Coronary artery (tissue), 2 donors: ENCODE measurements at places on chromosomes 12 and 14.

- no peak for DNase-seq
Measured at GRCh38 chr12:42968426-42968825, 378.9 kb upstream of the PRICKLE1 start.

GRCh38 chr12:77003246-77003645 lies 62.1 kb downstream of the E2F7 start:
- no peak for DNase-seq

DNA sequence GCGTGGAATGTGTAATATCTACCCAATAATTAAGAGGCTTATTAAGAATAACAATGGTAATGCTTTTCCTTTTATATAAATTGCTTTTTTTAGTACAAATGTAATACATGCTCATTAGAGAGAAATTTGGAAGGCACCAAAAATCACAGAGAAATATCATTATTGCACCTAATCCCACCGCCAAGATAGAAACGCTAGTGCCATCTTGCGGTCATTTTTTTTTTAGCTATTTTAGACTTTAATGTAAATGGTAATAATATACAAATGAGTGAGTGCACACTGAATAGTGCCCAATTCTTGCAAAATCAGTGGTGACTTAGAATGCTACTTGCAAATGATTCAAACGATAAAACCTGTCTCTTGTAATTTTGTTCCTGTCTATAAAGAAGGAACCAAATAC lies 576.8 kb upstream of the TMEM132C start:
- no peak for DNase-seq

DNA sequence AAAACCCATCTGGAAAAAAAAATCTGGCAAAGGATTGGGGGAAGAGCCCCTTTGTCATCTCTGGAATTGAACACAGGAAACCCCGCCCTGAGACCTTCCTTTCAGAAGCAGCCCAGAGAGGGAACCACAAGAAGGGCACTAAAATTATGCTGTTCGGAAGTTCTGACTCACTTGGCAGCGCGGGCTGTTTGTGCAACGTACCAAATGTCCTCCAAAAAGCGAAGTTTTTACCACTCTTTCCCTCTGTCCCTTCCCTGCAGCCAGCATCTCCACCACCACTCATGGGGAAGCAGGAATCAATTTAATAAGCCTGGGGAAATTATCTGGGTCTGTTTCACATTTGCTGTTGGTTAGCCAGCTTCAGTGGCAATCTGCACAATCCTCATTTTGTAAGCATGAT lies 3.2 kb upstream of the SYNE3 start:
- peak; percentile 89 for DNase-seq

DNA sequence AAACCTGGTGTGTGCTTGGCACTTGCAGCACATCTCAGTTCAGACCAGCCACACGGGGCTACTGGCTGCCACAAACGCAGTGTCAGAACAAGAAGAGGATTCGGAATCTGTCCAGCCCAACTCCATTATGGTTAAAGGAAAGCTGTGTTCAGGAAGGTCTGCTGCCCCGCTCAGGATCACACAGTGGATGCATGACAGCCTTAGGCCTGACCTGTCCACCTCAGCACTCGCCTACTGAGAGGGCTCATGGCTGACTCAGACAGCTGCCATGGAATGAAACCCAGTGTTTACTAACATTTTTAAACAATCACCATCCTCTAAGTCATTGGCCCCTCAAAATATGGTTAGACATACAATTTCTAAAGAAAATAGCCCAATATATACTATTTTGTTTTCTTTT lies 5.6 kb upstream of the NIN start:
- DNase-seq: no peak

DNA sequence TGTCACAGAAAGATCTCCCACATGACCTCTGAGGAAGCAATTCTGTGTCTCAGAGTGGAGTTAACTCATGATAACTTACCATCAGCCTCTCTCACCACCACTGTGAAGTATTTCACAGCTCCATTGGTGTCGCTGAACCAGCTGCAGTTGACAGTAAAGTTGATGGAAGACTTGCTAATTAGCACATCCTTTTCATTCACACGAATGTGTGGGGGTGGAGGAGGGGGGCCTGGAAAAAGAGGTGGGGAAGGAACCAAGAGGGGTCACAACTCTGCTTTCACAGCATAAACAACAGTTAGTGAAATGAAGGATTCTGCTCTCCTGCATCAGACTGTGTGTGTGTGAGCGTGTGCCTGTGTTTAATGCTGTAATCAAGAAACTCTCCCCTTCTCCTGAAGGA lies 82.1 kb downstream of the PTPRB start:
- DNase-seq: no peak

DNA sequence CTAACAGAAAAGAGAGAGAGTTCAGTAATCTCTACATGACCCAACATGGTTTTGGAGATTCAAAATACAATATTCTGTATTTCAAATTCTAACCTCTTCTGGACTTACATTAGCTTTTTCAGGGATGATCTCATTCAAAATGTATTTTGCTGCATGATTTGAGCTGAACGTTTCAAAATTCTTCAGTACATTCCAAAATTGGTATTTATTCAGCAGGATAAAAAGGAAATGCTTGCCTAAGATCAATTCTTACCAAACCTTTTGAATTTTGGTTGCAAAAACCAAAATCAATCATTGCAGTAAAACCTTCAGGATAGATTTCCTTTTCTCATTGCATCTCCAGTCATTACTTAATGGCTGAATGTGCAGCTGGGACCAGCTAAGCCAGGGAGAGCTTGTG lies 1761.3 kb upstream of the SEL1L start:
- no peak for DNase-seq

- no peak for DNase-seq
Measured at GRCh38 chr12:127911291-127911690, 355.7 kb upstream of the TMEM132C start.

GRCh38 chr12:67531051-67531450 lies 117.5 kb upstream of the DYRK2 start:
- DNase-seq: no peak

GRCh38 chr12:112427760-112428159 lies 9.0 kb downstream of the PTPN11 start:
- DNase-seq: no peak

DNA sequence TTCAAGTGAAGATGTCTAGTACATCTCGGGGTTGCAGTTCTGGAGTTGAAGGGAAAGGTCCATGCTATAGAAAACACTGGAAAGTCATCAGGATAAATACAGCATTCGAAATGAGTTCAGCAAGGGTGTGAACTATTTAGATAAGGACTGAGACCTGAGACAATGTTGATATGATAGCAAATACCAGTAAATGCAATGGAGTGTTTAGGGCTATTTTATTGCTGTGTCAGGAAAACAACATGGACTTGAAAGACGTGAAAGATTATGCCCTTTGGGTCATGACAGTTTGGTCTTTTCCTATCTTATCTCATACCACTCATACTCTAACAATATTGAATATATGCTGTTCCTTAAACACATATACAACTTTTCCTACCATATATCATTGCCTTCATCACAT lies 1776.2 kb upstream of the SEL1L start:
- DNase-seq: no peak

GRCh38 chr12:131754184-131754583 lies 43.3 kb downstream of the SFSWAP start:
- DNase-seq: no peak

DNA sequence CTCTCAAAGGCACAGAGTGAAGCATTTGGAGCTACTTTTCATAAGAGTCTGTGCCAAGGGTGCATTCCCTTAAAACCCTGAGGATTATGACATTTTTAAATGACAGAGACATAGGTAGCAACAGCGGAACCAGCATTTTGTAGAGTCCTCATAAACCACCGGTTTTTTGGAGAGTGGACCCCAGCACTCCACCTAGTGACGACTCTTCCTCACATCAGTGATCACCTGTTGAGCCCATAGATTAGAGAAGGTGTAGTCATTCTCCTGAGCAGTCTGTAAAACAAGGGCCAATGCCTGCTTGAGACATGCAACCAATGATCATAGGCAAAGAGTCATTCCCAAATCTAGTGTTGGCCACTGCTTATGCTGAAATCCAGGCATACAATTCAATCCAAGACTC lies 399.1 kb downstream of the GXYLT1 start:
- DNase-seq: no peak

GRCh38 chr14:21941885-21942284 lies 268.3 kb upstream of the OR4E1 start:
- DNase-seq: no peak

- DNase-seq: no peak
Measured at GRCh38 chr14:32941668-32942065, 3.0 kb downstream of the NPAS3 start.

DNA sequence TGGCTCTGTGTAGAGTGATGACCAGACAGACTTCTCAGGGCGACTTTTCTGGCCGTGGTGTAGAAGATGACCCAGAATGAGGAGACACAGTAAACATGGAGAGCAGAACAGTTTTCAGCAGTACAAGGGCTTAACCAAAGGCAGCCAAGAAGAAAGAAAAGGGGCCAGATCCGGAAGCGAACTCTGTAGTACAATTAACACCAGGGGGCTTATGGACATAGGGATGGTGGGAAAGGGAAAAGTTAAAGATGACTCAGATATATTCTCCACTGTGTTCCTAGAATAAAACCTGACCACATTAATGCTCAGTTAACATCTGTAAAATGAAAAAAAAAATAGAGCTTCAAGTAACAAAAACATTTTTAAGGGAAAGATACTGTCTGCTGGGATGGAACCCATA lies 60.2 kb downstream of the LGR5 start:
- no peak for DNase-seq

DNA sequence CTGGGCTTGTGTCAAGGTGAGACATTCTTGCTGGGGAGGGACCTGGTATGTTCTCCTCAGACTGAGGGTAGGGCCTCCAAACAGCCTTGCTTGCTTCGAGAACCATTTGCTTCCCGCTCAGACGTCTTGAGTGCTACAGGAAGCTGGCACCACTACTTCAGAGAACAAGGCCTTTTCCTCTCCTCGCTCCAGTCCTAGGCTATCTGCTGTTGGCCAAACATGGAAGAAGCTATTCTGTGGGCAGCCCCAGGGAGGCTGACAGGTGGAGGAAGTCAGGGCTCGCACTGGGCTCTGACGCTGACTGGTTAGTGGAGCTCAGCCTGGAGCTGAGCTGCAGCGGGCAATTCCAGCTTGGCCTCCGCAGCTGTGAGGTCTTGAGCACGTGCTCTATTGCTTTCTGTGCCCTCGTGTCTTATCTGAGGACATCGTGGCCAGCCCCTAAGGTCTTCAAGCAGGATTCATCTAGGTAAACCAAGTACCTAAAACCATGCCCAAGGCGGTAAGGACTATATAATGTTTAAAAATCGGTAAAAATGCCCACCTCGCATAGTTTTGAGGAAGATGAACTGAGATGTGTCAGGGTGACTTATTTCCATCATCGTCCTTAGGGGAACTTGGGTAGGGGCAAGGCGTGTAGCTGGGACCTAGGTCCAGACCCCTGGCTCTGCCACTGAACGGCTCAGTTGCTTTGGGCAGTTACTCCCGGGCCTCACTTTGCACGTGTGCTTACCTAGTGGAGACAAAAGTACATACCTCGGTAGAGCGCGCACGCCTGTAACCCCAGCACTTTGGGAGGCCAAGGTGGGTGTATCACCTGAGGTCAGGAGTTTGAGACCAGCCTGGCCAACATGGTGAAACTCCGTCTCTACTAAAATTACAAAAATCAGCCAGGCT lies 4.3 kb downstream of the GAPDH start:
- DNase-seq: no peak

DNA sequence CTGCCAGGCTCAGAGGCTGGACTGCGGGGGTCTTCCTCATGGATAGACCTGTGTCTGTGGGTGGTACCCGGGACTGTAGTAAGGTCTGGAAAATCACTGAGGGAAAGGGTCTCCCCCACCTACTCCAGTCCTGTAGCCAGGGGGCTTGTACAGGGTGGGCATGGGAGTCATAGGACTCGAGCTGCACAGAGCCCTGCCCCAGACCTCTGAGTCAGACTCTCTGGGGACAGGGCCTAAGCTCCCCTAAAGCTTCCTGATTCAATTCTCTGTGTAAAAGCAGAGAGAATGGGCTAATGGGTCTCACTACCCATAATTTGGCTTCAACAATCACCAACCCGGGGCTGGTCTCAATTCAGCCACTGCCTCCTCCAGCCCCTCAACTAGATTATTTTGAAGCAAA lies 27.0 kb downstream of the LRTM2 start:
- peak; percentile 43 for DNase-seq

DNA sequence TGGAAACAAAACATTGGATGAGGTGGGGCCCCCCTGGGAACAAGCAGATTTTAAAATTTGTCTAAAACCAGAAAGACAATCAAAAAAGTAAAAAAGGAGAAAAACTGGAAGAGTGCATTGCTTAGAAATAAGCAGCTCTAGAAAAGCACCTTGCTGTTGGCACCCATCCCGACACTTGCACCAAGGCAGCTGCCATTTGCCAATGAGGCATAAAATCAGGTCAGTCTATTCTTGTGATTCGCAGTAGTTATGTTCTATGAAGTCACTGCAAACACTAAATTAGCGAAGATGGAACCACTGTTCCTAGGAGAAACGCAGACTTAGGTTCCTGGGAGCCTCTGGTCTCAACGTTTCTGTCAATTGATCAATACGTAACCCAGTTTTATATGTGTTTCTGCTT lies 16.2 kb downstream of the VPS33A start:
- DNase-seq: no peak

DNA sequence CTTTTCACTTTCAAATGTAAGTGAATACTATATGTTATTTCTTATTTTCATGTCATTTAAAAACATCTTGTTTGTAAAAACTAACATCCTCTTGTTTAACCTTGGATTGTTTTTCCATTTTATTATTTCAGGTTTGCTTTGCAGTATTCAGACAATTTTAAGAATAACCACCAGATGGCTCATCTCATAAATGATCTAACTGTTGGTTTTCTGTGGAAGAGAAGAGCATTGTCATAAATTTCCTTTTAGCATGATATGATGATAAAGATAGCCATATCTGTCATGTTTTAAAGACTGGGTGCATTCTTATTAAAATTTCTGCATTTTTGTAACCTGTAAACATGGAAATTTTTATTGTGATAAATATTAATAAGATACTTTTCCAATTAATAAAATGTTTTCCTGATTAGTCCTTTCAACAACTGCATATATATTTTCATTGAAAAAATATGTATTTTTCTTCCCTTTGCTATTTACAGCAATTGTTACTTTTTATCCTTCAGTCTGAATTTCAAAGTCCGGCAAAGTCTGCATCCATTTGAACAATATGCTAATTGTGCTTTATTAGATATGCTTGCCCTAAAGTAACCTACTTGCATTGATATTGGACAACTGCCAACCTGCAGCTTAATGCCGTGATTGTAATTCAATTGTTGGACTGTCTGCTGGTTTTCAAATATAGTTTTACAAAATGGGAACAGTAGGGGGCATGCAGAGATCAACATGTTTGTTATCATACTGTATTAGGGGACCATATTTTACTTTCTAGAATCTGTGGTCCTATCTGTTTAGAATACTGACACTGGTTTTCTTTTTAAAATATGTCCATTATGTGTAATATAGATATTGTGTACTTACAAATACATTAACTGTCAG lies 163.4 kb downstream of the GARIN6 start:
- no peak for DNase-seq

- peak; percentile 46 for DNase-seq
Measured at GRCh38 chr14:96754162-96754844, 42.9 kb upstream of the VRK1 start.

- no peak for DNase-seq
Measured at GRCh38 chr12:76360316-76360715, 12.1 kb upstream of the BBS10 start.
